ENCODE measurements at places on chromosomes 6 and 20. TPM values are rescaled to one million over a fixed set of nuclear protein-coding genes. Genes with fewer than 3 reads are reported as not detected.
A peak's percentile ranks its signal among the peaks of the same experiment; 100 is the strongest.

SRSF12 gene
- 12.4 TPM for total RNA-seq

OTOR gene
- total RNA-seq = not detected

DNA sequence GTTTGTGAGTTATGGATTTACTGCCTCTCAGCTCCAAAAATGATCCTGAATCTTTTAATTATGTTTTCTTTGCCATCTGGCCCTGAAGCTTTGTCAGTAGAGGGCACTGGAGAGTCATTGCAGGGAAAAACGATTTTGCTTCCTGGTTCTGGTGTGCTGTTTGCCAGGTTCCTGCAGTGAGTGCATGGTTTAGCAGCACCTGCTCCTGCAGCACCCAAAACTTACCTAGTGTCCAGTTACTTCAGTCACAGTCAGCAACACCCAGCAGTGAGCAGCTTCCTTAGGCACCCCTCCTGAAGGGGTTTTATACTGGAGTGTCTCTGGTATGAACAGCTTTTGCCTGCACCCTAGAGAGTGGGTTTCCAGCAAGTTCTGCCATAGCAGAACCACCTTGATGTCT is 6.0 kb upstream of the TRIM26 start:
- H3K27me3 ChIP-seq = no peaks in the 10 kb centered on the region
- H3K4me1 ChIP-seq = peaks cover 13% of the 10 kb centered on the region
- no peak overlapping the region for H3K4me3 ChIP-seq
- H3K27ac ChIP-seq = no peak overlapping the region
- DNase-seq = peak; percentile 45

- H3K4me3 ChIP-seq = peak within 1 kb of the TSS; percentile 41
- peaks cover 6% of the 10 kb centered on the region for H3K4me1 ChIP-seq
- H3K27ac ChIP-seq = no peak within 1 kb of the TSS
Observed at GRCh38 chr20:62219992-62220665, at the start of gene HRH3. Gene HRH3 (minus strand): TSS chr20:62220278. CDS start chr20:62219970, 308 bp downstream.

DNA sequence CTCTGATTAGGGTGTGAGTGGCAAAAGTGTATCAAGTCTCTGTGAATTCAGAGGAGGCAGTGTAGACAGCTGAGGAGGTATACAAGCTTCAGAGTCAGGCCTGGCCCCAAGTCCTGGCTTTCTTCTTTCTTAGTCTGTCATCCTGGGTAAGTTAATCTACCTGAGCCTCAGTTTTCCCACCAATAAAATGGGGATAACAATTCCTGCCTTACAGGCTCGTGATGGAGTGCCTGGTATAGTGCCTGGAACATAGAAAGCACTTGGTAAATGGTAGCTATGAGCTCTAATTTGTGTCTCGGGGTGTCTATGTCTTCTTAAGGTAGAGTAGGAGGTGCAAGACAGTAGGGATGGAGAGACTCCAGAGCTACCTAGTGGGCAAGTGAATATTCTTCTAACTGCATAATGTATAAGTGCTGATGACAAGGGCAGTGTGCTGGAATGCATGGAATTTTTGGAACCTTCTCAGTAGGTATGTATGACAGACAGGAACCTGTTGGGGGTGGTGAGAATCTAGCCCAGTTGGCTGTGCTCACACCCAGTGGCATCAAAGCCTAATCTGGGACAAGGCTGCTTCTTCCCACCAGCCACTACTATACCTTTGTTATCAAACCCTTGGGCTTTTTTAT is 4.0 kb upstream of the SCUBE3 start:
- H3K27me3 ChIP-seq = peaks cover 7% of the 10 kb centered on the region
- peaks cover 7% of the 10 kb centered on the region for H3K4me1 ChIP-seq

DNA sequence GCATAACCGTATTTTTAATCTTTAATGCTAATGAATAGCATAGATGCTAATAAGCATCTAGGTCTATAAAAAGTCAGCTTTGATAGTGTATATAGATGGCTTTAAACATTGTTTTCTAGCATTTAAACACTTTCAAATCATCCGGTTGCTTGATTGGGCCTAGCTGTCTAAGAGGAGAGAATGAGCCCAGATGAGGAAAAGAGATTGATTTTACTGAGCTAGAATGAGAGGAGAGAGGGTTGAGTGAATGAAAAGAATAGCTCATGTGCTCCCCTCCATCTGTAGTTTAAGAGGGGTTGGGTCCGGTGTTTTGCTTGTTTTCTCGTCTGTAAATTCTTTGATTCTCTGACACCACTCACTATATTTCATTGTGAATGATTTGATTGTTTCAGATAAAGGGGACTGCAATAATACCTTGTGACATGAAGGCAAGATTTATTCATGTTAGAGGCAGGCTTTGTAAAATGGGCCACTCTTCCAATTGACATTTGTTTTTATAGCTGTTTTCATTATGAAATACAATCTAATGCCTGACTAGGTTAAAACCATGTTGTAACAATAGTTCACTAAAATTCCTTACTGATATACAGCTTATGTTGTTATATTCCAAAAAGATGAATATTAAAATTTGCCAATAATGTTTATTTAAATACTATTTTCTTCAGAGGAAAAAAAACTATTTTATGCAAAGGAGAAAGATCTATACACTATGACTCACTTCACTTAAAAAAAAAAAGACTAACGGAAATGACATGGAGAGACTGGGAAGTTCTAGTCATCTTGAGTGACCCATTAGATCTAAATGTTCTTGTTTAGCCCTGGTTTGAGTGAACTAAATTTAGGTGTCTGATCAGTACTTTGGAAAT is 3.2 kb downstream of the PTPN1 start:
- no peaks in the 10 kb centered on the region for H3K27me3 ChIP-seq
- no peak for DNase-seq
- peaks cover 63% of the 10 kb centered on the region for H3K4me1 ChIP-seq

DNA sequence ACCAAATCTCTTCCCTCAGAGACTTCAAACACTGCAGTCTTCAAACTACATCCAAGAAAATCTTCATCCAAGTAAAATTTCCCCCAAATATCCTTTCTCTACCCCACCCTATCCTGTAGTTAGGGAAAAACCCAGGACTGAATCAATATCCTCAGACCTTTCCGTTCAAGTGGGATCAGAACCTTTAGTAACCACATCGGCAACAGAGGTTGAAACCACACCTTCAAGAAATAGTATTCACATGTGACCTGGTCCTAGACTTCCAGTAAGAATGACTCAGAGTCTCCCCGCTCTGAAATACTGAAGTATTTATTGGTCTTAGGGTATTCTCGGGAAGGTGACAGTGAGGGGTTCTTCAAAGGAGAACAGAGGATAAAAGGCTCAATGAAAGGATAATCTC is 8.7 kb downstream of the HLA-DPA1 start:
- H3K4me1 ChIP-seq = no peaks in the 10 kb centered on the region
- no peak for DNase-seq
- H3K27ac ChIP-seq = no peak overlapping the region
- H3K27me3 ChIP-seq = peaks cover 14% of the 10 kb centered on the region

DNA sequence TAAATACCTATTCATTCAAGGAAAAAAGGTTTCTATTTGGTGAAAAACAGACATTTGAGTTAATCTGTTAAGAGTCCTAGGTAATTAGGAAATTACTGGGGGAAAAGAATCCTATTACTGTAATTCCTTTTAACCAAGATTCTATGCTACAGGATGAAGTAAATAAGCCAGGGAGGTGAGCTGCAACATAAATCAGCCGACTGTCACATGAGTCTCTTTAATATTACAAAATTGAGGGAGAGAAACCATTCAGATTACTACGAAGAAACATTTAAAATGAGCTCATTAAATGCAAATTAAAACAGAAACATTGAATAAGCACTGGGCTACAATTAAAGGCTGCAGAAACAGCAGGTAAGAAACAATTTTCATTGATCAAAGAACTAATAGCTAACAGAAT is 5.3 kb downstream of the PRKN start:
- peaks cover 8% of the 10 kb centered on the region for H3K4me1 ChIP-seq
- no peak overlapping the region for H3K4me3 ChIP-seq
- no peaks in the 10 kb centered on the region for H3K27me3 ChIP-seq
- DNase-seq = no peak

All from mesothelial cell of epicardium (in vitro differentiated cells).